ENCODE measurements at places on chromosomes 5 and 9. TPM values are rescaled to one million over a fixed set of nuclear protein-coding genes. Genes with fewer than 3 reads are reported as not detected.

GRXCR2 gene
- total RNA-seq, result not detected

FAXDC2 gene
- 0.79 TPM for total RNA-seq

ZFP2 gene
- total RNA-seq, result 0.54 TPM

CDKN2B gene
- not detected for total RNA-seq

FOXD4L6 gene
- 0.69 TPM for total RNA-seq

GRIN1 gene
- total RNA-seq, result 1.4 TPM

DNA sequence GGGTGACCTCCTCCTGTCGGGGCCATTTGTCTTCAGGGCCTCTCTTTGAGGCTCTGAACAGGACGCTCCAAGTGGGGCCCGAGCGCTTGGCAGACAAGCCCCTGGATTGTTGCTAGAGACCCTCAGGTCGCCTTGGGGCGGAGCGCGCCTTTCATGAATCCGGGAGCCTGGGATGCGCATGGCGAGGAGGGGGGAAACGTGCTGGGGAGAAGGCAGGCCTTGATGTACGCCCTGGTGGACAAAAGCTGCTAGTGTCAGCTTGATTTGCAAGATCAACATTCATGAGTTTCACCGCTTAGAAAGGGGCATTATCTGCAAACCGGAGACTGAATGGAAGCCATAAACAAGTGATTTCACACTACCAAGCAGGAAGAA is 226.3 kb downstream of the SMARCA2 start:
- H3K36me3 ChIP-seq, result no peaks in the 10 kb centered on the region

DNA sequence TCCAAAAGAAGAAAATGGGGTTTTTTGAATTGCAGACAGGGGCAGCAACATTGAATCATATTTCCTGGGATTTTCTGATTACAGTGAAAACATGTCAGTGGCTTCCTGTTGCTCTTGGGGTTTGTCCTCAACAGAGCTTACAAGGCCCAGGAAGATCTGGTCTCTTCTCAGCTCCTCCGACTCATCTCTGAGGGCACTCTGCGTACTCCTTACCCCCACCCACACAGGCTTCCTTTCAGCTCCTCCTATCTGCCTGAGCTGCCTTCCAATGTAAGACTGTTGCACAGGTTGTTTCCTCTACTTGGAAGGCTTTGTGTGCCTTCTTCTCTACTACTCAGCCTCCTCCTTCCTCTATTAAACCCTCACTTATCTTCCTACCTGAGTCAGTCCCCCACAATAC is 245.1 kb upstream of the MEF2C start:
- H3K36me3 ChIP-seq, result no peaks in the 10 kb centered on the region
- H3K27ac ChIP-seq, result no peak overlapping the region
- peaks cover 12% of the 10 kb centered on the region for H3K27me3 ChIP-seq
- no peak for DNase-seq

DNA sequence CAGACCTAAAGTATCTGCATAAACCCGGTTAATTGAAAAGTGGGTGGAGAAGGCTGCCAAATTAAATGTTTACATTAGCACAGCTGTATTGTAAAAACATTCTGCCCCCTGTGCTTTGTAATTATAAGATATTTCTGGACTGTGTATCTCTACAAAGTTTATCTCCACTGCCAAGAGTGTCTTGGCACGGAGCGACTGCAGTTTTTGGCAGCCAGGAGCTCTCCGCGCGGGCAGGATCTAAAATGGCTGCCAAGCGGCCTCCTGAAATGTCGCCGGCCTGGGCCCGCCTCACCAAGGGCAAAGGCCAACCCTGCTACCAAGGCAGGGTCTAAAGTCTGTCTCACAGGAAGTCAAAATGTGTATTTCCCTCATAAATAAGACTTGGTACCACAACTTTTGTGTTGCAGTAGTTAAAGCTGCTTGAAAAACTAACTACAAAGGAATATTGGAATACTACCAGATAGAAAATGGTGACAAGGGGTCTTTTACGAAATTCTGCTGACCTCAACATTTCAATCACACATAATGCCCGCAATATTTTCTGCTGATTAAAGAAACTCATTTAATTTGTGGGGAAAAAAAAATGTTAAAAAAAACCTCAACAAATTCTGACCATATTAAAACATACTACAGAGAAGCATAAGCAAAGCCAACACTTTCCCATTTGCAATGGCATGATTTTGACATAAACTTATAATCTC is 110.4 kb downstream of the NFIB start:
- H3K36me3 ChIP-seq, result peaks cover 17% of the 10 kb centered on the region
- no peaks in the 10 kb centered on the region for H3K27me3 ChIP-seq
- DNase-seq, result no peak
- H3K4me3 ChIP-seq, result no peak overlapping the region

DNA sequence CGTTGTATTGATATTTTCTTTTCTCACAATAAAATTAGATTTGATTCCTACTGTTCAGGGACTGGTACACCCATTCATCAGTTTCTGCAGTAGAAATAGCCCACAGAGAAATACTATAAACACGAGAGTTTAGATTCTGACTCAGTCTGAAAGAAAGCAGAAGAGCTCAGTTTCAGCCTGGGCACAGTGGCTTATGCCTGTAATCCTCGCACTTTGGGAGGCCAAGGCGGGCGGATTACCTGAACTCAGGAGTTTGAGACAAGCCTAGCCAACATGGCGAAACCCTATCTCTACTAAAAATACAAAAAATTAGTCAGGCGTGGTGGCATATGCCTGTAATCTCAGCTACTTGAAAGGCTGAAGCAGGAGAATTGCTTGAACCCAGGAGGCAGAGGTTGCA is 8.6 kb downstream of the ITK start:
- H3K4me3 ChIP-seq, result no peak overlapping the region
- H3K27ac ChIP-seq, result no peak overlapping the region
- H3K4me1 ChIP-seq, result no peaks in the 10 kb centered on the region

- H3K4me3 ChIP-seq, result peak overlapping the region; percentile 17
- H3K27me3 ChIP-seq, result peaks cover 10% of the 10 kb centered on the region
- peaks cover 7% of the 10 kb centered on the region for H3K4me1 ChIP-seq
- DNase-seq, result peak; percentile 47
- no peaks in the 10 kb centered on the region for H3K36me3 ChIP-seq
Measured at GRCh38 chr9:124045076-124045829, 33.7 kb downstream of the LHX2 start.

DNA sequence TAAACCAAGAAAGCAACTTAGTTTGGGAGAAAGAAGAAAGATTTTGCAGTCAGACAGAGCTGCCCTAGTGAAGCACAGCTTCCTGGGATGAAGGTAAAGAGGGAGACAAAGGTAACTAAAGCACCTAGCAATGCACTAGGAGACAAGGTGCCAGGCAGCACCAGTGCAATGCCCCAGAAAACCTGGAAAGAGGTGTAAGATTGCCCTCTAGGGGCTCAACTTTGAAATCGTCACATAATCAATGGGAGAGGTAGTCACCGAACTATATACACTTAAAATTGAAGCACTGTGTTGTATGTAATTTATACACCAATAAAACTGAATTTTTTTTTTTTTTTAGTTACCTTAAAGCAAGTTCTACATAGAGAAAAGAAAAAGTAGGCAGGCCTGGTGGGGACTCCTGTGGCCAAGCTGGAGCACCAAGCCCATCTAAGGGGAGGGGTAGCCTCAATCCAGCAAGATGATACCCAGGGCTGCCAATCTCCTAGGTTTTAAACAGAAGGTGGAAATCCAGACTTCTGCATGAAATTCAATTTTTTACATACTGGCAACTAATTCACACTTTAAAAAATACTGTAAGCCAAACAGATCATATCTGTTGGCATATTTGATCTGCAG is 48.2 kb downstream of the CDK5RAP2 start:
- H3K4me3 ChIP-seq, result peak overlapping the region; percentile 74
- H3K27me3 ChIP-seq, result no peaks in the 10 kb centered on the region
- H3K27ac ChIP-seq, result peak overlapping the region; percentile 89
- peak; percentile 81 for DNase-seq
- peaks cover 49% of the 10 kb centered on the region for H3K36me3 ChIP-seq

GRCh38 chr5:58043032-58043945 is 416.6 kb downstream of the PLK2 start:
- no peaks in the 10 kb centered on the region for H3K27me3 ChIP-seq
- no peak overlapping the region for H3K4me3 ChIP-seq
- peaks cover 16% of the 10 kb centered on the region for H3K4me1 ChIP-seq

- peaks cover 32% of the 10 kb centered on the region for H3K4me1 ChIP-seq
- H3K27me3 ChIP-seq, result no peaks in the 10 kb centered on the region
- DNase-seq, result no peak
- no peaks in the 10 kb centered on the region for H3K36me3 ChIP-seq
- H3K27ac ChIP-seq, result peak overlapping the region; percentile 40
Measured at GRCh38 chr5:169429044-169429443, 128.1 kb upstream of the SLIT3 start.

- H3K27ac ChIP-seq, result no peak overlapping the region
- no peaks in the 10 kb centered on the region for H3K27me3 ChIP-seq
- DNase-seq, result no peak
- no peak overlapping the region for H3K4me3 ChIP-seq
Measured at GRCh38 chr5:8714198-8714597, 831.7 kb downstream of the SEMA5A start.

- H3K36me3 ChIP-seq, result no peaks in the 10 kb centered on the region
- no peak for DNase-seq
- H3K4me1 ChIP-seq, result no peaks in the 10 kb centered on the region
Measured at GRCh38 chr9:100534401-100534800, 43.5 kb upstream of the CAVIN4 start.

GRCh38 chr5:134247428-134248224 is 21.8 kb upstream of the PPP2CA start:
- H3K27me3 ChIP-seq, result no peaks in the 10 kb centered on the region
- H3K27ac ChIP-seq, result peak overlapping the region; percentile 49
- H3K4me1 ChIP-seq, result peaks cover 40% of the 10 kb centered on the region
- no peaks in the 10 kb centered on the region for H3K36me3 ChIP-seq

DNA sequence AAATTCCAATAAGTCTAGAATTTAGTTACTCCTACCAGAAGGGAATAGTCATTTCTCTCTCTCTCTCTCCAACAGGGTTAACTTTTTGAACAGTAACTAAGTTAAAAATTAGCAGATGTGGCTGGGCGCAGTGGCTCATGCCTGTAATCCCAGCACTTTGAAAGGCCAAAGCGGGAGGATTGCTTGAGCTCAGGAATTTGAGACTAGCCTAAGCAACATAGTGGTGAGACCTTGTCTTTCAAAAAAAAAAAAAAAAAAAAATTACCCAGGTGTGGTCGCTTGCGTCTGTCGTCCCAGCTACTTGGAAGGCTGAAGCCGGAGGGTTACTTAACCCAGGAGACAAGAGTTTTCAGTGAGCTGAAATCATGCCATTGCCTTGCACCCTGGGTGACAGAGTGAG is 639.7 kb downstream of the PTPRD start:
- peaks cover 85% of the 10 kb centered on the region for H3K27me3 ChIP-seq
- H3K4me3 ChIP-seq, result no peak overlapping the region

DNA sequence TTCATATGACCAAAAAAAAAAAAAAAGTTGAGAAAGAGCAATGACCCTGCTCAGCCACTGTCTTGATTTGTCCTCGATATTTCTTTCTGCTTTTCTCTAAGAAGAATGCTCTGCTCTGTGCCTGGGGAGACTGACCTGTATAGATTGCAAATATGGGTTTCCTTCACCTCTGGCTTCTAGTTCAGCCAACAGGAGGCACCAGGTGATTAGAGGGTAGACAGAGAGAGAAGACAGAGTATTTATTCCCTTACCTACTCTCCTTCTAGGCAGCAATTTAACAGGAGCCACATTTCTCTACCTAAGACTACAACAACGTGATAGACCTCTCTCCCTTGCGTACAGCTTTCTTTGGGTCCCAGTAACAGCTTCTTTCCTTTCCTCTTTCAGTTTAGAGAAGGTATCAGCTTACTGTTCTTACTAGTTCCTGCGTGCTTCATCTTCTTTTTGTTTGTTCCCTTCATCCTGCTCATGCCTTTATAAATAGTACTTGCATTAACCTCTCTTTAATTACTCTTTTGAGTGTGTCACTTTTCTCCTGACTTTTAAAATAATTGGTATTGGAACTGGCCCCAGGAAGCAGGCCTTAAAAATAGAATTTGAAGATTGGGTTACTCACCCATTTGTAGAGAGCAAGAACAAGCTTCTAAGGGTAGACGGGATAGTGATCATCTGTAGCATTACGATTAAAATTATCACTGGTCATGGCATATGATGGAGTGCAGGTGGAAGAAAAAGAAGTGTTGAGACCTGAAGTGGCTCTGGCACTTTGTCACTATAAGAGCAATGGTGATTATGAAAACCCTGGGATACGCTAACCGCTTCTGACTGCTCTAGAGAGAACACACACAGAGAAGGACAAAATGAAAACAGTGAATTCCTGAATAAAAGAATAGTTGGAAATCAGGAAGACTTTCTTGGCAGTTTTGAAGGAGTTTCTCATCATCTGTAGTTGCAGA is 161.2 kb upstream of the FSTL4 start:
- no peak overlapping the region for H3K27ac ChIP-seq
- no peaks in the 10 kb centered on the region for H3K36me3 ChIP-seq
- DNase-seq, result no peak
- H3K27me3 ChIP-seq, result peaks cover 22% of the 10 kb centered on the region

GRCh38 chr5:143248822-143249579 is 154.5 kb downstream of the NR3C1 start:
- H3K4me3 ChIP-seq, result no peak overlapping the region
- peaks cover 45% of the 10 kb centered on the region for H3K4me1 ChIP-seq
- DNase-seq, result peak; percentile 81
- H3K27me3 ChIP-seq, result no peaks in the 10 kb centered on the region
- H3K36me3 ChIP-seq, result no peaks in the 10 kb centered on the region
- H3K27ac ChIP-seq, result peak overlapping the region; percentile 52

DNA sequence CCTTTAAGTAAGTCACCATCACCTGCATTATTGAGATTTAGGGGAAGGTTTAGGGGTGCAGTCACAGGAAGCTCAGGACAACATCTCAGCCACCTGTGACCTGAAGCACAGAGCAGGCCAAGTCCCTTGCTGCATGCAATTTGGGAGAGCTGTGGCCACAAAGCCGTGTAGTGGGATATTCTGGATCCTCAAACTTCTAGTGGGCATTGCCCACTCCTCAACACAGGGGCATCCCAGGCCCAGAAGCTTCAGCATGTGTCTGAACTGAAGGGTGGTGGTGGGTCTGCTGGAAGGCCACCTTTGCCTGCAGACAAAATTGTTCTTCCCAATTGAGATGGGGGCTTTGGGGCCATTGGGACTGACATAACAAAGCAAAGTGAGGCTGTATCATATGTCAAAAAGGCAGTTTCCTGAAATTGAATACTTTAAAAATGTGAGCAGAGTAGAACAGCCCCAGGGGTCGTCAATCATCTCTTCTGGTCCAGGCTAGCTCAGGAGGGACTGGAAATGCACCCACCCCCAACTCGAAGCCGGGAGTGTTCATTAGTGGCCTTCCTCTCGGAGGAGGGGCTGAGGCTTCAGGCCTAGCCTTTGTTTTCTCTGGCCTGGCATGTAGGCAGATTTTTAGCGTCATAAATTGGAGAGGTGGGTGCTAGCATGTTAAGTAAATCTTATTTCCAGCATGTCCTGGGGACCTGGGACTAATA is 2.8 kb upstream of the GADD45G start:
- peaks cover 28% of the 10 kb centered on the region for H3K27me3 ChIP-seq
- no peak for DNase-seq
- H3K4me1 ChIP-seq, result peaks cover 9% of the 10 kb centered on the region
- no peak overlapping the region for H3K27ac ChIP-seq
- no peak overlapping the region for H3K4me3 ChIP-seq

GRCh38 chr5:102600964-102601363 is 102.2 kb upstream of the SLCO6A1 start:
- no peak overlapping the region for H3K27ac ChIP-seq
- no peaks in the 10 kb centered on the region for H3K27me3 ChIP-seq
- H3K36me3 ChIP-seq, result no peaks in the 10 kb centered on the region
- DNase-seq, result peak; percentile 61
